Left lung (tissue), 14 donors: ENCODE measurements at places on chromosomes 13 and 19. TPM values are rescaled to one million over a fixed set of nuclear protein-coding genes. Genes with fewer than 3 reads are reported as not detected.

- H3K27me3 ChIP-seq: no peaks in the 10 kb centered on the region
- peak; percentile 40 for DNase-seq
- H3K27ac ChIP-seq: no peak overlapping the region
- H3K4me1 ChIP-seq: no peaks in the 10 kb centered on the region
Measured at GRCh38 chr13:77925616-77926015, 7.0 kb upstream of the EDNRB start.

VMAC gene
- 5.0 TPM for total RNA-seq

DNA sequence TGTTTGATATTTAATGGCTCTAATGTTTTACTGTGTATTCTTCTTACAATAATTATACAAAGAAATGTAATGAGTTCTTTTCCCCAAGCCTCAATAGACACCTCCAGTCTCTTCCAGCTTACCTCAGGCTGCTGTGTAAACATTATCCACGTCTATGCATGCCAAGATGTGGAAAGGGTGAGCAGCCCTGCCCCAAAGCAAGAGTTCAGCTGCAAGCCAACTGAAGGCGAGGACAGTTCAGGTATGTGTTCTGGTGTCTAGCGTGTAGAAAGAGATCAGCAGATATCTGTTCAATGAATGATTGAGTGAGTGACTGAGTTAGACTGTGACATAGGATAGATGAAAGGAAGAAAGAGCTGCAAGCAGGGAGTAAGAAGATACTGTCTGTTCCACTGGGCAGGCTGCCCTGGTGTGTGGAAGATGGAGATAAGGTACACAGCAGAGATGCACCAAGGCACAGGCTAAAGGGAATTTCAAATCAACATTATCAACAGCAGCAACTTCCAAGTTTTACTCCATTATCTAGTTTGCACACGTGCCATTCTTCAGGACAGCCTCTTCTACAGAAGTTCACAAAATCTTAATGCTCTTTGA, 66.0 kb downstream of the LATS2 start:
- H3K36me3 ChIP-seq: no peaks in the 10 kb centered on the region
- no peak for DNase-seq
- peaks cover 7% of the 10 kb centered on the region for H3K4me1 ChIP-seq
- no peak overlapping the region for H3K4me3 ChIP-seq
- no peaks in the 10 kb centered on the region for H3K27me3 ChIP-seq
- H3K27ac ChIP-seq: no peak overlapping the region

DNA sequence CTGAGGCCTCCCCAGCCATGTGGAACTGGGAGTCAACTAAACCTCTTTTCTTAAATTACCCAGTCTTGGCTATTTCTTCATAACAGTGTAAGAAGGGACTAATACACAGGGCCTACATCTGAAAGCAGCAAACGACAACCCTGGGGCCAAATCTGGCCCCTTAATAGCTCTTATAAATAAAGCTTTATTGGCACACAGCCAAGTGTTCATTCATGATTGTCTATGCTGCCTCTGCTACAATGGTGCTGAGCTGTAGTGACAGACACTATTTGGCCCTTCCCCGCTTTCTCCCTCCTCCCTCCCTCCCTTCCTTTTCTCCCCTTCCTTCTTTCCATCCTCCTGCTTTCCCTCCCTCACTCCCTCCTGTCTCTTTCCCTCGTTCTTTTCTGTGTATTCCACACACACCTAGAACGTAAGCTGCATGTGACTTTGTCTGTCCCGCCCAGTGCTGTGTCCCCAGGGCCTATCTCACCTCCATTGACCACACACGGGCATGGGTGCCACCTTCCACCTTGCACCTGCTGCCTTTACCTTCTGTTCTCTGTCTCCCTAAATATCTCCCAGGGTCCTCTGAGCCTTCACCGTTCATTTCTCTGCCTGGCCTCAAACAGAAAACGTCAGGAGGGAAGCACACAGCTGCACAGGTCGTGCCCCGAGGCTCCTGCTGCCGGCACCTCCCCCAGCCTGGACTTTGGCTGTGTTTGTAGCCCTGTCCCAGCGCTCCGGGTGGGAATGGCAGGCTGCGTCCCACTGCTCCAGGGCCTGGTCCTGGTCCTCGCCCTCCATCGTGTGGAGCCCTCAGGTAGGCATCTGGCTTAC, at the start of gene PROZ:
PROZ (plus strand) TSS at position 720 of the 819 bp plus-strand sequence; CDS start at position 733, 13 bp downstream.
- H3K27ac ChIP-seq: no peak within 1 kb of the TSS
- H3K4me3 ChIP-seq: no peak within 1 kb of the TSS
- DNase-seq: no peak
- H3K4me1 ChIP-seq: peaks cover 4% of the 10 kb centered on the region
- H3K27me3 ChIP-seq: peaks cover 7% of the 10 kb centered on the region

DNA sequence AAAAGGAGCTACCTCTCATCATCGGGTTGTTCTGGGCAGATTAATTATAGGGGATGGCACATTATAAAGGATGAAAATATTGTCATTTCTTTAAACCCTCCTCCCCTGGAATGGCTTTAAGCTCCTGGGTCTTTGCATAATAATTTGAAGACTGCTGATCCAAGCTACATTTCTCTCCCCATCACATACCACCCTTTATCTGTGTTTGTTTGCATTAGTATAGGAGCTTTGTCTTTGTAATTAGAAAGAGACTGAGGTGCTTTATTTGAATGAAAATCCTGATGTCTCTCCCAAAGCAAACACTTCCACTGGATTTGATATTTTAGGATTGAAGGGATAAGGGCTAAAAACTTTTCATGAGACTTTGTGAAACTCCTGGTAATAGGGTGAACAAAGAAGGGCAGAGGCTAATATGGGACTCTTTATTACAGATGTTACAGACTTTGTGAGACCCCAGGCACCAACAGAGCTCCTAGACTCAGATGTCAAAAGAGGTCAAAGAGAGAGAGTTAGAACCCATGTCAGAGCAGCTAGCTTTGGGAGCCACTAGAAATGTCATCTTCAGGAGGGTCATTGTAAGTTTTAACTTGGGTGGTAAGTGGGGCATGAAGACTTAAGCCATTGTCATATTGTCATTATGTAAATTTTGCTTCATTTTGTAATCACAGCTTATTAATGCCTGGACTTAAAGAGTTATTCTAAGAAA, 75.3 kb upstream of the RXFP2 start:
- H3K4me1 ChIP-seq: no peaks in the 10 kb centered on the region
- DNase-seq: no peak
- H3K27ac ChIP-seq: no peak overlapping the region
- H3K4me3 ChIP-seq: no peak overlapping the region
- H3K27me3 ChIP-seq: no peaks in the 10 kb centered on the region
- no peaks in the 10 kb centered on the region for H3K36me3 ChIP-seq

CLEC4M gene
- total RNA-seq: 2.7 TPM

GRCh38 chr13:38804061-38804460, 117.2 kb downstream of the FREM2 start:
- H3K36me3 ChIP-seq: no peaks in the 10 kb centered on the region
- H3K27me3 ChIP-seq: no peaks in the 10 kb centered on the region
- DNase-seq: no peak
- no peak overlapping the region for H3K4me3 ChIP-seq
- H3K4me1 ChIP-seq: no peaks in the 10 kb centered on the region

GRCh38 chr13:97889803-97890202, 63.7 kb upstream of the IPO5 start:
- no peak overlapping the region for H3K4me3 ChIP-seq
- no peaks in the 10 kb centered on the region for H3K27me3 ChIP-seq
- H3K4me1 ChIP-seq: no peaks in the 10 kb centered on the region
- H3K27ac ChIP-seq: no peak overlapping the region
- H3K36me3 ChIP-seq: no peaks in the 10 kb centered on the region
